ENCODE measurements at places on chromosomes 6 and 20.

DNA sequence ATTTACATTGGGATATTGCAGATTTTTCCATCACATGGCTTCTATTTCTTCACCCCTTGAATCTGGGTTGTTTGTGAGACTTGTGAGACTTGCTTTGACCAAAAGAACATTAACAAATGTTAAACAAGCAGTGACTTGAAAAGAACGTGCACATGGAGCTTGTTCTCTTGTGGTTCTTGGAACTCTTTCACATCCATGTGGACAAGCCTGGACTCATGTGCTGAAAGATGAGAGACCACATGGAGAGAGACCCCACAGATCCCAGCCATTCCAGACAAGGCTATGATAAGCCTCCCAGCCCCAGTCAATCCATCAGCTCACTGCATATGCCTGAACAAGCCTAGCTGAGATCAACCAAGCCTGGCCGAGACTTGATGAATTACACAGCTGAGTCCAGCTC is 1365.7 kb upstream of the GJE1 start:
- no peak for DNase-seq

DNA sequence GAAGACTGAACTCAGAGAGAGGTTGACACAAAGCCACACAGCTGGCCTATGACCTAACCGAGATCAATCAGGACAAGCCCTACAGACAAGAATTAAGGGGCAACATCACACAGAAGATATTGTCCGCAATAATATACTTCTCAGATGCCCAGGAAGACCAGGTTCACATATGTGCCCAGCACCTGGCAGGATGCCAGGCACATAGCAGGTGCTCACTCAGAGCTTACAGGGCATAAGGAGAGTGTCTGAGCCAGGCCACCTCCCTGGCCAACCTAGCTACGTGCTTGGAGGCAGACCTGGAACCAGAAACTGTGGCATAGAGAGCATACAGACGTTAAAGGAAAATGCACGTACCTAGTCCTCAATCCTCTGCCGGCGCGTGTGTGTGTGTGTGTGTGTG is 87.0 kb upstream of the LRFN2 start:
- no peak for DNase-seq

DNA sequence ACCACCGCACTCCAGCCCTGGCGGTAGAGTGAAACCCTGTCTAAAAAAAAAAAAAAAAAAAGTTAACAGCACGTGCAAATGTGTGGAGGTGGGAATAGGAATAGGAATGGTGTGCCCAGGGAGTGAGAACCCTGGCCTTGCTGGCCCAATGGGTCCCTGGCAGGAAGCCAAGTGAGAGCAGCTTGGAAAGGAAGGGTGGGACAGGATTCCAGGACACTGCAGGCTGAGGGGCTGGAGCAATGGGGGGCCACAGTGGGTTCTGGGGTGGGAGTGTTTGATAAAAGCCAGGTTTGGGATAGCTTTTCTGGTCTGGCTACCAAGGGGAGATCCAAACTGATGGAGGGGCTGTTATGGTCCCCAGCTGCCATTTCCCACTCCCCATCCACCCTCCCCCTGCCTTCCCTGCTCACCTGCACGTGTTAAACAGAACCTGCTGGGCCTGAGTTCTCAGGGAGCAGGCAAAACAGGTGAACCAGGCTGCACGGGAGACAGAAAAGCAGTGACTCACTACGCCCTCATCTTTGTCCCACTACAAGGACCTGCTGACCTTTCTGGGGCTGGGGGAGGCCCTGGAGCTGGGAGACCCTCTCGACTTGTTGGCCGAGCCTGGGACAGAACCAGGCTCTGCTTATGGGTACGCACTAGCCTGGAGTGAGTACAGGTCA is 3.3 kb downstream of the SUN5 start:
- DNase-seq: no peak

DNA sequence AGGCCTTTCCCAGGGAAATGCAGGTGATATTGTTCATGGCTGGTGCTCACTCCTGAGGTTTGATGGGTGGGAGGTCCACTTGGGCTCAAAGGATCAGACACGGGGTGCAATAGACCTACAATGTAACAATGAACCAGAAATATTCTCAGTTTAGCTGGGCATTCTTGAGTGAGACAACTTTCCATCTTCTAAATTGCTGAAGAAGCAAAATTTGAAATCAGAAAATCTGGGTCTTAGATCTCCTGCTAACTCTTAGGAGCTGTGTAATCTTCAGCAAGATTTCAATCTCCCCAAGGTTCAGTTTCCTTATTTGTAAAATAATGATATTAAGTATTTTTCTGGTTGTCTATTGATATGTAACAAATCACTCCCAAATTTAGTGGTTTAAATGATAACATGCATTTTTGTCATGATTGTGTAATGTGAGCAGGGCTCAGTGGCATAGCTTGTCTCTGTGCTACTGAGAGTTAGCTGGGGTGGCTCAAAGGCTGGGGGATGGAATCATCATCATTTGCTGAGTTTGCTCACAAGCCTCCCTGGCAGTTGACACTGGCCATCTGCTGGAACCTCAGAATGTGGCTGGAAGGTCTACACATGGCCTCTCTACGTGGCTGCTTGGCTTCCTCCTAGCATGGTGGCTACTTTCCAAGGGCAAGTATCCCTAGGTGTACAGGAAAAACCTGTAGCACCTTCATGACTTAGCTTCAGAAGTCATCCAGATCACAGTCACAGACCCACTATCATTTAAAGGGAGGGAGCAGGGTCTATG is 98.8 kb downstream of the GRM1 start:
- DNase-seq: no peak

GRCh38 chr20:62792182-62792939 is 3.9 kb upstream of the MRGBP start:
- DNase-seq: no peak

Measured in keratinocyte (primary cell).